ENCODE measurements at places on chromosomes 16 and 17. TPM values are rescaled to one million over a fixed set of nuclear protein-coding genes. Genes with fewer than 3 reads are reported as not detected.

Gene GPS1
- total RNA-seq = 272 TPM

Gene CCT6B
- 0.10 TPM for total RNA-seq

Gene CSF3
- not detected for total RNA-seq

Gene P2RX1
- total RNA-seq = not detected

DNA sequence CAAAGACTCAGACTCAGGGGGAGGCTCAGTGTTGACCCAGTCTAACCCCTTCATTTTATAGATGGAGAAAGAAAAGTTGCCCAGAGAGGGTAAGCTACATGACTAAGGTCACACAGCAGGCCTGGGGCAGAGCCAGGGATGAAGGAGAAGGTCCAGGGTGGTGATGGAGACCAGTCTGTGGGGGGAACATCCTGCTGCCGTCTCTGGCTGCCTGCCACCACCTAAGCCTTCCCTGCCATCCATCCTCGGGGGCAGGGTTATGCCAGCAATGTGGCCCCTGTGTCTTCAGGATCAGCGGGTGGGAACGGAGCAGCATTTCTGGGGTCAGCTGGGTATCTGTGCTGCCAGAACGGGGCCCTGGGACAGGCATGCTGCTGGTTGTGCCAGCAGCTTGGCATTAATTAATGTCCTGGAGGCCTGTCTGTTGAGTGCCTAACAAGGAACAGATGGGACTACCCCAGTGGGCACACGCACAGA is 5.5 kb downstream of the DOK4 start:
- no peak for DNase-seq

DNA sequence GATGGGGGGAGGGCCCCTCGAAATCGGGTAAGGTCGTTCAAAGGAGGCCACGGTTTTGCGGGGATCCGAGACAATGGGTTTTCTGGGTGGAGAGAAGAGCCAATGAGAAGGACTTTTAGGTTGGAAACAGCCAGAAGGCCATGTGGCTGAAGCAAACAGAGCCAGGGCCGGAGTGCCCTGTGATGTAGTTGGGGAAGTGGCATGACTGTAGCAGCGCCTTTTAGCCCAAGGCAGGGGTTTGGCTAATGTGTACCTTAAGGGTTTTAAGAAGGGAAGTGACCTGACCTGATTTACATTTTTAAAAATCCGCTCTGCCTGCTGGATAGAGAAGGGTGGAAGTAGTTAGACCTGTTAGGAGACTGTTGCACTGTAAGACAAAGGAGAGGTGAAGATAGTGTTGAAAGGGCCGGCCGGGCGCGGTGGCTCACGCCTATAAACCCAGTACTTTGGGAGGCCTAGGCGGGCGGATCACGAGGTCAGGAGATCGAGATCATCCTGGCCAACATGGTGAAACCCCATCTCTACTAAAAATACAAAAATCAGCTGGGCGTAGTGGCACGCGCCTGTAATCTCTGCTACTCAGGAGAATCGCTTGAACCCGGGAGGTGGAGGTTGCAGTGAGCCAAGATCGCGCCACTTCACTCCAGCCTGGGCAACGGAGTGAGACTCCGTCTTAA is 1.0 kb downstream of the LYRM1 start:
- no peak for DNase-seq

GRCh38 chr16:78689028-78689427 is 589.6 kb downstream of the WWOX start:
- DNase-seq = no peak

DNA sequence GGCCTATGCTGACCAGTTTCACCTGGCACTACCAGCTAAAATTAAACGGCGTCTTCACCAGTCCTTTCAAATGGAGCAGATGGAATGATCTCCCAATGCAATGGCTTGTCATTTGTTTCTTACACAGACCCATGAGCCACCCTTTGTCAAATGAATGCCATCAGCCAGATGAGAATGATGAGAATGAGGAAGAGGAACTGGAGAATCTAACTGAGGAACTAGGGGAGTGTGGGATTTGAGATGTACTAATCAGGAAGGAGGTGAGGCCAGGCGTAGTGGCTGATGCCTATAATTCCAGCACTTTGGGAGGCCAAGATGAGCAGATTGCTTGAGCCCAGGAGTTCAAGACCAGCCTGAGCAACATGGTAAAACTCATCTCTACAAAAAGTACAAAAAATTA is 116.4 kb downstream of the HS3ST3A1 start:
- DNase-seq = no peak

Measured in HT1080 (cell line).